Activated CD8-positive, alpha-beta T cell treated with anti-CD3 and anti-CD28 coated beads for 36 hours (primary cell): ENCODE measurements at places on chromosomes 5 and 9. TPM values are rescaled to one million over a fixed set of nuclear protein-coding genes. Genes with fewer than 3 reads are reported as not detected.

- DNase-seq = no peak
- H3K4me1 ChIP-seq = peaks cover 3% of the 10 kb centered on the region
- H3K27me3 ChIP-seq = no peaks in the 10 kb centered on the region
- no peak overlapping the region for H3K27ac ChIP-seq
- H3K36me3 ChIP-seq = peaks cover 10% of the 10 kb centered on the region
Measured at GRCh38 chr9:137212520-137212919, 7.0 kb downstream of the NDOR1 start.

DNA sequence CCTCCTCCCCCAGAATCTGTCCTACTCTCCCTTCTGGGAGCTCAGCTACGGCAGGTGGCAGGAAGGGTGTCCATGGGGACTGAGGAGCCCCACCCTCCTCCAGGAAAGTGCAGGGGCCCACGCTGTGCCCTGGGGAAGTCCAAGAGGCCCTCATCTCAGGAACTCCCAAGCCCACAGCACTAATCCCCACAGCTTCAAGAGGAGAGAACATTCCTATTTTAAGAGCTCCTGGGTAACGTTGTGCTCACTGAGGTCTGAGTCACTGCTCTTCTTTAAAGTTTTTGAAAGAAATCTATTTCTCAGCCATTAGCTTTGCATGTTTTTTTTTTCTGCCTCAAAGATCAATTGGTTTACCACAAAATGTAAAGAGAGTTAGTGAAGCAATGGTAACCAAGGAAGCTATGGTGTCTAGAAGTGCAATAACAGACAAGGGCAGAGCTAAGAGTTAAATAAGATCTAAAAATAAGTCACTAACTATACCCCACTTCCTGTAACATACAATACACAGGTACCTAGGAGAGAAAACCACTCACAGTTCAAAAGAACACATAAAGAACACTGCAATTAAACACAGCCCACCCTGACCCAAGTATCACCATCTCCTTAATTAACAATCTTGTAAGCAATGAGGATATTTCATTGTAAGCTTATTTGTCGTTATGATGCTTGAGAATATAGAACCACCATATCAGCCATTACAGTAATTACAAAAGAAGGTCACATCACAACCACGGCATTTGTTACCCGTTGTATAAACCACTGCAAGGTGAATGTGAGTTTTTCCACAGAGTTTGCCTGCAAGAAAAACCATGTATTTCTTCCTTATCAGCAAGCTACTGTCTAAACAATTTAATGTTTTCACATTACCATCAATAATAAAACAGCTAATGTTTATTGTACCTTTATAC, 382.3 kb upstream of the SLC30A5 start:
- H3K4me3 ChIP-seq = peak overlapping the region; percentile 33
- H3K27ac ChIP-seq = peak overlapping the region; percentile 81
- no peaks in the 10 kb centered on the region for H3K27me3 ChIP-seq
- peaks cover 33% of the 10 kb centered on the region for H3K4me1 ChIP-seq
- no peaks in the 10 kb centered on the region for H3K36me3 ChIP-seq

- no peaks in the 10 kb centered on the region for H3K4me1 ChIP-seq
- H3K27ac ChIP-seq = no peak overlapping the region
- H3K4me3 ChIP-seq = no peak overlapping the region
- DNase-seq = no peak
- H3K36me3 ChIP-seq = no peaks in the 10 kb centered on the region
Measured at GRCh38 chr9:111237447-111237846, 92.6 kb downstream of the OR2K2 start.

AQP7 gene
- total RNA-seq = not detected

FRMD3 gene
- total RNA-seq = 0.27 TPM

PLAC8L1 gene
- 0.61 TPM for total RNA-seq

HMMR gene
- 95.2 TPM for total RNA-seq

ANKRD31 gene
- 0.99 TPM for total RNA-seq
